ENCODE measurements at places on chromosomes 7 and 10. TPM values are rescaled to one million over a fixed set of nuclear protein-coding genes. Genes with fewer than 3 reads are reported as not detected.

Gene UTF1
- not detected for total RNA-seq

Gene CTBP2
- 0.12 TPM for total RNA-seq

Gene MBL2
- total RNA-seq = not detected

Gene APBB1IP
- 66.4 TPM for total RNA-seq

Gene CHST3
- total RNA-seq = 0.46 TPM

Gene DNAH11
- total RNA-seq = 4.3 TPM

Gene TOMM7
- total RNA-seq = 73.7 TPM

Gene HYCC1
- total RNA-seq = 23.9 TPM

Gene SMNDC1
- total RNA-seq = 44.2 TPM

Gene UFSP1
- 1.7 TPM for total RNA-seq

Gene PPP1R17
- not detected for total RNA-seq

Gene AP5Z1
- 26.4 TPM for total RNA-seq

Gene ERVW-1
- total RNA-seq = not detected

Gene CHAT
- not detected for total RNA-seq

Gene CYP3A4
- not detected for total RNA-seq

Gene BTBD16
- not detected for total RNA-seq

Gene CALHM1
- total RNA-seq = not detected

Gene SPACDR
- 4.2 TPM for total RNA-seq

Gene GPER1
- not detected for total RNA-seq

Gene CPN1
- total RNA-seq = not detected
